ENCODE measurements at places on chromosomes 3 and 15.

- DNase-seq: no peak
Observed at GRCh38 chr3:24389108-24390090, 105.3 kb downstream of the THRB start.

GRCh38 chr3:146177519-146177918 lies 16.5 kb upstream of the PLOD2 start:
- no peak for DNase-seq

DNA sequence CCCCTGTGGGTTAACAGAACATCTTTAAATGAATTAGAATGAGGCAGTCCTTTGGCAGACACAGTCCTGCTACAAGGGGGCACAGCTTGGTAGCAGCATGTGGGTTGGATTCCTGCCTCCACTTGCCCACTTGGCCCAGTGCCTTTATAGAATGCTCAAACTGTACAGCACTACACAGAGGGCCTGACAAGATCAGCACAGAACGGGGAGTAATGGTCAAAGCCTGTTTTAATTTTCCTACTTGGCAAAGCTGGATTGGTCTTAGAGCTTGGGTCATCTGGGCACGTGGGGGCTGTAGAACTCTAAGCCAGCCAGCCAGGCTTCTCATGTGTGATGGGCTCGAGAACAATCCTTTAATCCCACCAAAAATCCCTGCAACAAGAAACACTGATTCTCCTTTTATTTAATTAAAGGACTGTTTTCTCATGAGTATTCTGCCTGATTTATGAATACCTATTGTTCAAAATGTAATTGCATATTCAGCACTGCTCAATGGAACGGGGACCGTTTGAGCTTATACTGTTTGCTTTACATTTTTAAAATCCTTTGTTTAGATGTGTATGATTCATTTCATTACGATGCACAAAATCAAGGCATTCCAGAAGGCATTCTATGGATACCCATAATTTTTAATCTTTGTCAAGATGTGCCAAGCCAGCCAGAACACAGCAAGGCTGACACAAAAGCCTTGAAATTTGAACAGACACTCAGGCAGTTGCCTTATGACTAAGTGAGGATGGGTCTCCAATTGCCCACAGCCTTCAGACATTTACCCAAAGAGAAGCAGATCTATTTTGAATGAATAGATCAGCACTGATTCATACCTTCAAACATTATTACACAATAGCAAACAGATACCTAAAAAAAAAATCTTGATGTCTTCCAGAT lies 249.3 kb upstream of the TGFBR2 start:
- DNase-seq: no peak

DNA sequence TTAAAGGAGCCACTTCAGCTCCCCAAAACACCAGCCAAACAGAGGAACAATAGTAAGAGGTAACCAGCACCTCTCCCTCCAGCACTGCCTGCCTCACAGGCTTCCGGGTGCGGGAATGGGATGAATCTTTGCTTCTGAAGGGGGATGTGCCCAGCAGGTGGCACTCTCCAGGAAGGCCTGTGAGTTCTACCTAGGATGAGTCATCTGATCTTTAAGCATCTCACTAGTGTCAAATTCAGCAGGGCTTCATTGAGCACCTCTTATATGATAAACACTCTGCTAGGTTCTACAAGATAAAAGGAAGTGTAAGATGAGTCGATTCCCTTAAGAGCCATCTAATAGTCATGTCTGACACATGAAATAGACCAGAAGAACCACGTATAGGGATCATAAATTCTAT lies 237.4 kb upstream of the UMPS start:
- no peak for DNase-seq

GRCh38 chr15:66309828-66310227 lies 16.5 kb downstream of the DIS3L start:
- no peak for DNase-seq

DNA sequence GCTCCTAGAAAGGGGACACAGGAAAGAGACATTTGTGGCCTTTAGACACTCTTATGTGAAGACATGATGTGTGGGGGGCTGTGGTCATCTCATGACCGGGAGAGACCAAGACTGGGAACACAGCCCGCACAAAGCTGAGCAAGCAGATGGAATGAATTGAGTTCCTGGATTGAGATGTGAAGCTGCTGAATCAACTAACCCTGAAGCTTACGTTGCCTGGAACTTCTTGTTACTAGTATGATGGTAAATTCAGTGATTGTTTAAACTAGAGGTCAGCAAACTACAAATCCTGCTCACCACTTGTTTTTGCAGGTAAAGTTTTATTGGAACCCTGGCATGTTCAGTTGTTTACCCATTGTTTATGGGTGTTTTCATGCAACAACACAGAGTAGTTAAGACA lies 83.4 kb upstream of the BHLHE40 start:
- DNase-seq: no peak

DNA sequence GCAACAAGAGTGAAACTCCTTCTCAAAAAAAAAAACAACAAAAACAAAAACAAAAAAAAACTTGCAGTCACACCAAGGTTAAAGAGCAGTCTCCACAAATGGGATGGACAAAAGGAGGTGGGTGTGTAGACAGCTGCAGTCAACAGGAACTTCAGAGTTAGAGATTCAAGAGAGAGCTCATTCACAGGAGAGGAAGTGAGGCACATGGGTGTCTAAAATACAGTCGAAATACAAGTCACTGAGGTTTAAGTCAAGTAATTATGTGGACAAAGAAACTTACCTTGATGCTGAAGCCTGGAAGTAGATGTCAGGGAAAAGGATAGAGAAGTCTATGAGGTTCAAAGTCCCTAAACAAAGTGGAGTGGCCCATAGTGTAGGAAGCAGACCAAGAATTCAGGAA lies 14.8 kb downstream of the MRPS11 start:
- no peak for DNase-seq

- no peak for DNase-seq
Observed at GRCh38 chr15:61816856-61817255, 243.4 kb downstream of the VPS13C start.

DNA sequence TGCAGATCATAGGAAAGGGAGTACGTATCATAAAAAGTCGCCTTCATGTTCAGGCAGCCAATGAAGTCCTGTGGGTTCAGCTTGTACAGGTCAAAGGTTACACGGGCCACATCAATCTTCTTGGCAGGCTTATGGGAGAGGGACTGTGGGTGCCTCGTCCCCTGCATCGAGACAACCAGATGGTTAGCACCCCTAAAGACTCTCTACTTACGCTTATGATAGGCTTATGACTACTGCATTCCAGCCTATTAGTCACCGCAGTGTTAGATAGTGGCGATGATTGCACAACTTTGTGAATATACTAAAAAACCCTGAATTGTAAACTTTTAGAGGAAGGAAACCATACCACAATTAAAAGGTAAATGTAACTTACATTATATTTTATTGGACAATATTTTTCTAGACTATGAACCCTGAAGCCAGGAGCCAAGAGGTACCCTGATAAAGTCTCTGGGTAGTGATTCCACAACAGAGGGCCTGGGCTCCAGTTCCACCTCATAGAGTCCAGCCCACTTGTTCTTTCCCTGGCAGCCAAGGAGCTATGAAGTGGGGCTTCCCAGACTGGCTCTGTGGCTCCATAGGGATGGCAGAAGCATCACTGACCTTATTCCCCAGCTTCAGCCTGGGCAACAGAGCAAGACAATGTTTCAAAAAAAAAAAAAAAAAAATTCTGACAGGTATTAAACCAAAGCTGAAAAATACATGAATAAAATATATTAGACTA lies 2.5 kb upstream of the FANCD2 start:
- no peak for DNase-seq

GRCh38 chr3:126082362-126083137 lies 1.4 kb downstream of the SLC41A3 start:
- DNase-seq: no peak

DNA sequence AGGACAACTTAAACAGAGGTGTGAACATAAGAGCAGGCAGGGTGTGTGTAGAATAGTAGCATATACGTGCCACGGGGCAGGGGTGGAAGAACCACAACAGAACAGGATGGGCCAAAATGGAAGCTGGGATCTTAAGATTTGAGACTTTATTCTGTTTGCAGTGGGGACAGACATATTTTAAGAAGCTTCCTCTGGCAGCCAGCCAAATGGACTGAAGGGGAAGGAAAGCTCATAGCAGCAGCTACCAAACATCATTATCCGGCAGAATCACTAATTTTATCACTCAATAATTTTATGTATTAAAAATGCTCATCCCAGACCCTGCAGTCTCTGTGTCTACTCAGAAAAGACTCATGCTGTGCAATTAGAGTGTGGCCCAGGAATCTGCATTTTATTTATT lies 130.9 kb upstream of the CTDSPL start:
- DNase-seq: no peak

DNA sequence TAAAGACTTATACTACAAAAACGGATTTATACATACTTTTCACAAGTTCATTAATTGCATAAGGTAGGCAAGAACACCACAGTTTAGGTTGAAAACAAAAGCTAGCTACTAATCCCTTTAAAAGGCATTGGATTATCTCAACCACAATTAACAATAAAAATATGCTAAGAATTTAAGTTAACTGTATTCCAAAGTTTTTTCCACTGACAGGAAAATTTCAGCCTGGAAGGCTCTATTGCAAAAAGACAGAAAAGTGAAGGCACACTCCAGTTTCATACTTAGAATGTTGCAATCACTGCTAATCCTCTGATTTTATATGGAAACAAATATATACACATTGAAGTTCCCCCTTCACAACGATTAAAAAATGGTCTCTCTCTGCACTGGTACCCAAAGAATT lies 71.5 kb downstream of the TJP1 start:
- no peak for DNase-seq

DNA sequence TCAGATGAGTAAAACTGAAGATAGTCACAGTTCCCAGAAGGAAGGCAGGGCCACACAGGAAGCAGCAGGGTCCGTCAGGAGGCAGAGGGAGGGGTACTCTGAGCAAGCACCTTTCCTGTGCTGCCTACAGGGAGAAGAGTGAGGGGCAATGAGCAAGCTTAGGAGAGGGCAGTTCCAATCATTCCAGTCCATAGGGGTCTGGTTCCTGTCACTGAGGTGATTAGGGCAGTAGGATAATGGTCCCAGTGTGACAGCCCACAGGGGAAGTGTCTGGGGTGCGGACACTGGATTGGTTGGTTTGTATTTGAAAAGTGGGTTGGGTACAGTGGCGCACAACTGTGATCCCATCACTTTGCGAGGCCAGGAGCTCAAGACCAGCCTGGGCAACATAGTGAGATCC lies 7.1 kb upstream of the ACAD9 start:
- DNase-seq: no peak

GRCh38 chr15:39301589-39301999 lies 279.3 kb upstream of the THBS1 start:
- no peak for DNase-seq

DNA sequence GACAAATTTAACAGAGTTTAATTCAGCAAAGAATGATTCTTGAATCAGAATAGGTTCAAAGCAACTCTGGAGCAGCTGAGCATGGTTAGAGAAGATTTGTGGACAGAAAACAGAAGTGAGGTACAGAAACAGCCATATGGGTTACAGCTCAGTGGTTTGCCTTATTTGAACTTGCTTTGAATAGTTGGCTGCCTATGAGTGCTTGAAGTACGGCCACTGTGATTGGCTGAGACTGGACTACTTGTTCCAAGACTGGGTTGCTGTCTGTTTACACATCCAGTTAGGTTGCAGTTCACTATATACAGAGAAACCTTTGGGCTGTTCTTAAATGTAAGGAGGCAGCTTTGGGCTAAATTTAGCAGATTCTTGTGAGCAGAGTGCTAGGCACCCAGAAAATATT lies 79.4 kb upstream of the CADPS start:
- no peak for DNase-seq

DNA sequence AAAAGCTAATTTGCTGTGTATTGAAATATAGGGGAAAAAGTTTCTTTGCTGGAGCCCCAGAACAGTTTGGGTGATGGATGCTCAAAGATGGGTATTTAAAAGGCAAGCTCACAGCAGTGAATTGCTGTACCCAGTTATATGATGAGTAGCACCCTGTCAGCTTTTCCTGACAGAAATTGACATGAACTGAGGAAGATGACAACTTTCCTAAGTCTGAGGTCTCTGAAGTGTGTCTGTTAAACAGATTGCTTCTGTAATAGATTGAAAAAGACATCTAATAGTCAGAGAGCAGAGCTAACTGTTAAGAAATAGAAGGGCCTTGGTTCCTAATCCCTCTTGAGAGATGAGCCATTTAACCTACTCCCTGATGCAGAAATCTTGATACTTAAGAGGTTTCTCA lies 1278.0 kb upstream of the ALCAM start:
- no peak for DNase-seq

DNA sequence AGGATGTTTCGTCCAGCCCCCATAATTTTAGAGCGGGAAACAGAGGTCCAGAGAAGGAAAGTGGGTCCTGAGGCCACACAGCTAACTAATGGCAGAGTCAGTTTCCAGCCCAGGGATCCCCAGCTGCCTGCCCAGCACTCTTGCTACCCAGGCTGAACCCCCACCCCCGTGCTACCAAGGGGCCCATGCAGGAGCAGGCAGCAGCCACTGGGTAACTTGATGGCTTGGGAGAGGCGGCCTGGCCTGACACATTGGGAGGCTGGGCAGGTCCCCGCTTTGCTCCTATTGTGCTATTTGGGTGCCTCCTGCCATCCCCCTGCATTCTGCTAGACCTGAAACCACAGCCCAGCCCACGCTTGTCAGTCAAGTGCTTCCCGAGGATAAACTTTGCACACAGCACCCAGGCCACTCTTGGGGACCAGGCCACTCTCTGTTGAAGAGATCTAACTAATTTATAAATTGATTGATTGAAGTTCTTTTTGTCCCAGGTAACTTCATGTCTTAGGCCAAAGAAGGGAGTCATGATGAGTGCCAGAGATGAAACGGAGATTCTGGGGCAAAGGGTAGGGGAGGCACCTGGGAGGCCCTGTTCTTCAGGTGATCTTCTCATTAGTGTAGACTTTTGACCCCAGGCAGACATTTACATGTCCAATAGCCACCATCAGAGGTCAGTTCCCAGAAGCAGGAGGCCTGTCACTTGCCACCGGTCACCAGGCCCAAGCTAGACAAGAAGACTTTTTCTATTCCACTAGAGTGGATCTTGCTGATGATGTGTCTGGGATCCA lies 7.0 kb downstream of the PAK6 start:
- no peak for DNase-seq

DNA sequence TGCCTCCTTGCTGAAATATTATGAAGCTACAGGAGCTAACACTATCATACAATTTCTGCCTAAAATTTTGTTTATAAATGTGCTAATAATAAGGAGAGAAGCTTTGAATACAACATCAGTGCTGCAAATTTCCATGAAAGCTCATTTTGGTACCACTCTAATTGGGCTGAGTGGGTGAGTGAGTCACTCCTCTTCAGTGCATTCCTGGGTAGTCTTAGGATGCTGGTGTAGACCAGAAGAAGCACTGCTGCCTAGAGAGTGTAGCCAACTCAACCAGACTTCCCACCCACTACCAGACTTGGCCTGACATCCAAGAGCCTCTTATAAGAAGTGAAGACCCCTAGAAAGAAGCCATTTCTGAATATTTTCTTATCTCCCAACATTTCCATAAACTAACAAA lies 32.5 kb upstream of the CCDC54 start:
- DNase-seq: no peak

GRCh38 chr3:45528429-45528828 lies 66.1 kb upstream of the LIMD1 start:
- no peak for DNase-seq

GRCh38 chr3:59304296-59304695 lies 254.5 kb upstream of the CFAP20DC start:
- no peak for DNase-seq
